ENCODE measurements at places on chromosomes 3 and 15.
A peak's percentile ranks its signal among the peaks of the same experiment; 100 is the strongest.

- no peak for DNase-seq
Measured at GRCh38 chr15:63091679-63092446, 29.8 kb upstream of the LACTB start.

GRCh38 chr15:59532770-59533379, 78.7 kb upstream of the GCNT3 start:
- DNase-seq: no peak

DNA sequence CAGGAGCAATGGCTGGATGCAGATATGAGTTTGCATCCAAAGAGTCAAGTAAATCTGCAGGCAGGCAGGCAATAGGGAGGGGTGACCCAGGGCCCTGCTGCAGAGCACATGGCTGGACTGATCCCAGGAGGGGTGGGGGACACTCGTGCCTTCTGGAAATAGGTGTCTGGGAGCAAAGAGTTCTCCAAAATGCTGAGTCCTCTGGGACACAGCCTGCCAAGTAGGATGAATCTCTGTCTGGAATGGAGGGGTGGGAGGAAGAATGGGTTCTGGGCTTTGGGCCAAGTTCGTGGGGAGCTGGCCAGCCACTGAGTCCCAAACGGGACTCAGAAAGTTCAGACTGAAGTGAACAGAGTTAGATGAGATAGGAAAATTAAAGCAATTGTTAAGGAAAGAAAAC, 214.5 kb downstream of the MTHFS start:
- no peak for DNase-seq

- no peak for DNase-seq
Measured at GRCh38 chr3:171948674-171949073, 90.7 kb upstream of the FNDC3B start.

- DNase-seq: no peak
Measured at GRCh38 chr3:38047896-38048295, 8.9 kb downstream of the DLEC1 start.

DNA sequence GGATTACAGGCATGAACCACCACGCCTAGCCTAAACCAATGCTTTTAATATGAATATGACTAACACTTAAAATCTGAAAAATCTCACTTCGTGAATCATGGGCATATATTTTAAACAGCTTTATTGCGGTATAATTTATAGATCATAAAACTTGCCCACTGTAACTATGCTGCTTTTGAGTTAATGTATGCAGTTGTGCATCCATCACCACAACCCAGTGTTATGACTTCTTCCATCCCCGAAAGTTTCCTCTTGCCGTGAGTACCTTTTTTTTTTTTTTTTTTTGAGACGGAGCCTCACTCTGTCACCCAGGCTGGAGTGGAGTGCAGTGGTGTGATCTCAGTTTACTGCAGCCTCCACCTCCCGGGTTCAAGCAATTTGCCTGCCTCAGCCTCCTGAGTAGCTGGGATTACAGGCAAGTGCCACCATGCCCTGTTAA, 7.1 kb downstream of the KAT2B start:
- no peak for DNase-seq

GRCh38 chr15:95663156-95664100, 667.1 kb upstream of the NR2F2 start:
- no peak for DNase-seq

DNA sequence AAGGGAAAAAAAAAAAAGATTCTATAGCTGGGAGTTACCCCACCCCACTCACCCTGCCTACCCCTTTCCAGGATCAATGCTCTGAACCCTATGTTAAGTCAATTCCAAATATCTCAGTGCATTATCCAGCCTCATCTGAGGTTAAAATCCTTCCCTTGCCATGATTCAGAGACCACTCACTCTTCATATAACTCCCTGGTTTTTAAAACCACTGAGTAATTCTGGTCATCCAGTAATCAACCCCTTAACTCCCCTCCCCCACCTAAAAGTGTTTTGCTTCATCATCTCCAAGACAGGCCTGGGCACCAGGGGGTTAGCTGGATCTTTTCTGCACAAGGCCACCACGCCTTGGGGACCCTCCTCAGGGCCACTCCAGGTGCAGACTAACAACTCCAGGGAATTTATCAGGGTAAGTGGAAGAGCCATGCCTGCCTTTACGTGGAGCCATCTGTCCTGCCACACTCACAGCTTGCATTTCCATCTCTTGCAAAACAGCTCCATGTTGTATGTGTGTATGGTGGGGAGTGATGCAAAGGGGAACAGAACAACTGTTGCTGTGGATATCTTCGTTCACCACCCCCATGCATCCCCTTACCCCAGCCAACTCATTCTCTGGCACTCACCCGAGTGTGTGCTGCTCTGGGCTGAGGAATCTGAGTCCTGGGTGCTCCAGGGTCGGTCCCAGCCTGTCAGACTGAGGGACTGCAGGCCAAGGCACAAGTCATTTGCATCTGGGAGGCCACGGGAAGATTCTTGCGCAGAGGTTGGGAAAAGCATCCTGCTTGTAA, 30.7 kb upstream of the RPS17 start:
- no peak for DNase-seq

GRCh38 chr3:145557405-145557804, 603.6 kb downstream of the PLOD2 start:
- no peak for DNase-seq

- no peak for DNase-seq
Measured at GRCh38 chr3:172305552-172305951, 142.7 kb downstream of the GHSR start.

GRCh38 chr3:38229036-38229435, 36.6 kb upstream of the SLC22A13 start:
- DNase-seq: no peak

- DNase-seq: no peak
Measured at GRCh38 chr3:180116203-180116602, 79.5 kb upstream of the PEX5L start.

DNA sequence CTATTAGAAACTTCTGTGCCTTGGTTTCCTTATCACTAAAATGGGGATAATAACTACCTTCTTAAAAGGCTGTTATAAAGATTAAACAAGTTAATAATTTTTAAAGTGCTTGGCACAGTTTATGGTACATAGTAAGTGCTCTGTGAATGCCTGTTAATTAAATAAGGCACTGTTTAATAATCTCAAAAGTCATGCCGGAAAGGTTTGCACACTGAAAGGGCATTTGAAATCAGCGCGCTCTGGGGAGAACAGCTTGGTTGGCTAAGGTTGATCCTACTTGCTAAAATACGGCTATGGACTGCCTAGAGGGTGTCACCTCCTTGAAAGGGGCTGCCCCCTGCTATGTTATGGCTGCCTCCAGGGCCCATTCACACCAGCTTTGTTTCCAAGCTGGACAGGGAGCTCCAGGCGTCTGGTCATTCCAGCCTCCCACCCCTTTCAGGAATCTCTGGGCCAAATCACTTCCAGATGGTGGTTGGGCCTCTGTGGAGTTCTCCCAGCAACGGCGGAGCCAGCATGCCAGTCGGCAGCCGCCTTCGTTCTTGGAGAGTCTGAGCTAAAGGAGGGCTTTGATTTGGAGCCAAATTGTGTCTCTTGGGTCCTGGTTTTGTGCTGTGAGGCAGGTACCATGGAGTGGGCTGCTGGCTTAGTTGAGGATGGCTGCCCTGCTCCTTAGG, 5.9 kb downstream of the FLNB start:
- DNase-seq: no peak

GRCh38 chr3:135240426-135240825, 445.4 kb downstream of the EPHB1 start:
- DNase-seq: no peak

DNA sequence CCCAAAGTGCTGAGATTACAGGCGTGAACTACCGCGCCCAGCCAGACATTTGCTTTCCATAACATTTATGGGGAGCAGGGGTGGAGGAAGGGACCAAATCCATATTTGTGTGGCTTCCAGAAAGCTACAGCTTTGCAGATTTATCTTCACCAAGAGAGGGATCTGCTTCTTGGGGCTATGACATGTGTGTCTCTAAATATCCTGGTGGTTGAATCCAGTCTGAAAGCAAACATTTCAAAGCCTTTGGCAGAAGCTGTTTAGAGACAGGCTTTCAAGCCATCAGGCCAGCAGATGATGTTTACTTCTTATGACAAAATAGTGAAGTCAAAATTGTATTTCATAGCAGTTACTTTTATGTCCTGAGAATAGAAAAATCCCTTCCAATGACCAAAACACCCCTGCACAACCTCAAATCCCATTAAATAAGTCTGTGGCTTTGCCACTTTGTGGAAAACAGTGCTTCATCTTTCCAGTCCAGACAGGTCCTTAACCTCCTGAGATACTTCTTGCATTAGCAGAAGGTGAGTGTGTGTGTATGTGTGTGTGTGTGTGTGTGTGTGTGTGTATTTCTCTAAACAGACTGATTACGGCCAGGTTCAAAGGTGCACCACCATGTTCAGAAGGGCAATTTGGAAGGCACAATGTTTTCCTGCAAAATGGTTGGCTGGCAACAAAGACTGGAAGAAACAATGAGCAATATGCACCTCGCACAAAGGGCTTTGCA, 191.4 kb upstream of the LRIG1 start:
- DNase-seq: no peak

- DNase-seq: no peak
Measured at GRCh38 chr3:23172059-23172458, 31.1 kb upstream of the UBE2E2 start.

DNA sequence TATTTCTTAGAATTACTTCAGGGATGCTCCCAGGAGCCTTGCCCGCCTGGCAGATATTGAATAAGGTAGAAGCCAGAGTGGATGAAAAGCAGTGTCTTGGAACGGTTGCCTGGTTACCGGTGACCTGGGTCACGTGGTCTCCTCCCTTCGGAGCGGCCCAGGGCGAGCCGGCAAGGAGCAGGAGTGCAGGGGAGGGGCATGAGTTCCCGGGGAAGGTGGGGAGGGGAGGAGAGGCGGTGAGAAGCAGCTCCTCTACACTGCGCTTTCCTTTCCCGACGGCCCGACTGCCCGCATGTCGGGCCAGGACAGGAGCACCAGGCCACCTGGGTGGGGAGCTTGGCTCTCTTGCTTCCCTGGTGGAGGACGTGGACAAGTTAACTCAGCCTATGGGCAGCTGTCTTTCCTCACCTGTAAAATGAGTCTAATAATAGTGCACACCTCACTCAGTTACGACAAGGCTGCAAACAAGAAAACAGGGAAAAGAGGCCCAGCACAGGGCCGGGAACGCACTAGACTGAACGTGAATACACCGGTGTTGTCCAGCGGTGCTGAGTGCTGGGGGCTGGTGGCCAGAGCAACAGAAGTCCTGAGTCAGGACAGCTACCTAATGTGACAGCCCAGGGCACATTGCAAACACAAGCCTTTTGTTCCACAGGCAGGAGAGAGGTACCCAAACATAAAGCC, 198.3 kb downstream of the ADAMTS9 start:
- DNase-seq: no peak

DNA sequence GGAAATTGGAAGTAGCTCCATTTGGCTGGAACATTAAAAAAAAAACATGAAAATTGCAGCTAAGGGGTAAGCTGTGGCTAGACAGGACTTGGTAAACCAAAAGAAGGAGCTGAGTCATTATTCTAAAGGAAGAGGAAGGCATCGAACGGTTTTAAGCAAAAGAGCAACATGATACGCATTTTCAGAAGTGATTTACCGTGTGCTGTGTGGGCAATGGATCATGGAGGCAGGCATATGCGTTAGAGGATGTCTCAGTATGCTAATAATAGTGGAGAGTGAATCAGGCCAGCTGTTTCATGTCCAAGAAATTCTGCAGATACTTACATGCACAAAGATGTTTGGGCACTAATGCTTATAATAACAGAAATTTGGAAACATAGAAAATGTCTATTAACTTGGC, 409.1 kb upstream of the ATP11B start:
- DNase-seq: no peak

DNA sequence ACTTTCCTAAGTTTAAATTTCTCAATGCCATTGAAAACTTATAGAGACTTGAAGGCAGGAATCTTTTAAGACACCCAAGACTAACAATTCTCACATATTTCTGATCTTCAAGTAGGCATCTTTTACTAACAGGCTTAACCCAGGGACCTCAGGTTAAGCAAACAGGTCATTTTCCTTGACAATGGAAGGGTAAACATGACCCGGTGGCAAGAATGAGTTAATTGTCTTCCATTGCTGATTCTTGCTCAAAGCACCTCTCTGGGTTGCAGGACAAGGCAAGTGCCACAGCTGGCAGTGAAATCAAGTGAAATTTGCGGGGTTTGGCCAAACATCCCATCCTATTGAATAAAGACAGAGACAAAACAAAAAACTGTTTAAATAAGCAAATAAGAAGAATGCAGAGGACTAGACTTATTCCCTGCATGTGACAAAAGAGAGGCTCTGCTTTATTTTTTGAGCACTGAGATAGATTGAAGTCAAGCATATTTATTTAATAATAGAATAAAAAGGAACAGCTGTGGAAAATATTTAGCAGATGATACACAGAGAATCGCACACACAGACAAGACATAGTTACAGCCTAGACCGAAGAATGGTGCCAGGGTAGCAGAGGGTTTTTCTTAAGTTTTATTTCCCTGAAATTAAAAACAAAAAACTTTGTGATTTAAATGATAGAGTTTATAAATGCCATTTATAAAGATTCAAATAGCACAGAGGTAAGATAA, 56.0 kb upstream of the MITF start:
- DNase-seq: no peak

DNA sequence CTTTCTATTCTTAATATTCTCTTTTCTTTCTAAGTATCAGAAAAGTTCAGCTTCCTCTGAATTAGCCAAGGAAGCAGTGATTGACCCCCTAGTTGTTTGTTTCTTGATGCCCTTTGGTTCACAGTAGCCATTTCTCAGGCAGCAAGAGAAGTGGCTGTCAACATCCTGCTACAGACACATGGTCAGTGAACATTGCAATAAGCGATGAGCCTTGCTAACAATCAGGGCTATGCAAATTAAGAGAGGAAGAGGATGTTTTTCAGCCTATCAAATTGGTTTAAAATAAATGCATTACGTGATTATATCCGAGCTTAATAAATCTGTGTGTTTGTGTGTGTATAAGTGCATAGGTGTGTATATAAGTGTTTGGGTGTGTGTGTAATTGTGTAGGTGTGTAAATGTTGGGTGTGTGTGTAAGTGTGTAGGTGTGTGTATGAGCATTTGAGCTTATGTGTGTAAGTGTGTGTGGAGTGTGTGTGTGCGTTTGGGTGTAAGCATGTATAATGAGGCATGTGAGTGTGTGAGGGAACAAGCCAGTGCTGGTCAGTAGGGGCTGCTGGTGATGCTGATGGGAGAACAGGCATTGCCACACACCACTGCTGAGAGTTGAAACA, 78.1 kb upstream of the XCR1 start:
- DNase-seq: no peak

GRCh38 chr3:101876142-101876541, 26.8 kb downstream of the NFKBIZ start:
- DNase-seq: no peak

- DNase-seq: peak; percentile 95
Measured at GRCh38 chr3:9933561-9934234, at the start of gene CRELD1. CRELD1 (plus strand) TSS chr3:9933834; CDS start chr3:9934439, 605 bp downstream.

GRCh38 chr3:115448851-115449250, 174.5 kb upstream of the GAP43 start:
- DNase-seq: no peak

GRCh38 chr3:38617586-38617985, 31.9 kb downstream of the SCN5A start:
- DNase-seq: no peak
